Activated CD8-positive, alpha-beta memory T cell treated with anti-CD3 and anti-CD28 coated beads for 4 hours (primary cell): ENCODE measurements at places on chromosomes 5 and 9.

- no peak for DNase-seq
These were observed 9.5 kb downstream of the IRX2 start for GRCh38 chr5:2741956-2742355.

- DNase-seq: no peak
These were observed 509.8 kb upstream of the TLE4 start for GRCh38 chr9:79061752-79062616.

GRCh38 chr5:177304392-177305119 lies 957 bp downstream of the PRELID1 start:
- no peak for DNase-seq

DNA sequence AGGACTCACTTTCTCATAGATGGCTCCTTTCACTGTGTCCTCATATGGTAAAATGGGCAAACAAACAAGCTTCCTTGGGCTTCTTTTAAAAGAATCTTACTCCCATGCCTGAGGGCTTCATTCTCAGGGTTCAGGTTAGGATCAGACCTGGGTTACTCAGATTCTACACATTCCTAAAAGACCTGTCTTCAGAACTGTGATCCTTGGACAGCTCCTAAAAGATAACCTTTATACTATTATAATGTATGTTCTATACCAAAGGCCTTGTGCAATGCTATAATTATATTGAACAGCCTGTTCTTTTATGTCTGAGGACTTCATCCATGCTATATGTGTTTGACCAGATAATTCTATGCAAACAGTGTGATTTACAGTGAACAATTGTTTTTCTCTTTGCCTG lies 264.4 kb upstream of the CDH10 start:
- DNase-seq: no peak

- no peak for DNase-seq
These were observed 10.7 kb downstream of the SPRY4 start for GRCh38 chr5:142314109-142314508.

- no peak for DNase-seq
These were observed 42.6 kb upstream of the SAP30L start for GRCh38 chr5:154403234-154403633.
